ENCODE measurements at places on chromosomes 5 and 9. TPM values are rescaled to one million over a fixed set of nuclear protein-coding genes. Genes with fewer than 3 reads are reported as not detected.

The SLC36A2 gene
- not detected for total RNA-seq

DNA sequence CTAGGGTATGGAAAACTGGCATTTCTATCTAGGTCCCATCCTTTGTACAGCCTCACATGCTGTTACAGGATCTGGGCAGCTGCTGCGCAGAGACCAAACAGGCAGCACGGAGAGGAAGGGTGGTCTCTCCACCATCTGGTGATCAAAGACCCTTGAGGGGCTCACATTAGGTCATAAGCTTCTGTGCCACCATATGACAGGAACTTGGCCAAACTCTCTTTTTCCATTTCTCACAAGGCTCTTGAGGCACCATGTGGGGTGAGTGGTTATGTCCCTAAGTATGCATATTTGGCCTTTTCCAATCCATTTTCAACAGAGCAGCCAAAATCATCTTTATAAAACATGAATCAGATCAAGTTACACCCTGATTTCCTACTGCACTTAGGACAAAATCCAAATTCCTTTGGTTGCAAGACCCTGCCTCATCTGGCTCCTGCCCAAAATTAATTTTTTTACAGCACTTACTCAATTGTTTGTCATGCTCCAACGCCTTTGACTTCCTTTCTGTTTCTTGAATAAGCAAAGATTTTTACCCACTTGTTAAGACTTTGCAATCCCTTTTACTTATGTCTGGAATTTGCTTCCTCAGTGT lies 730.0 kb downstream of the MAT2B start:
- no peak overlapping the region for H3K4me3 ChIP-seq
- H3K4me1 ChIP-seq: no peaks in the 10 kb centered on the region
- H3K27me3 ChIP-seq: no peaks in the 10 kb centered on the region
- no peak overlapping the region for H3K27ac ChIP-seq
- no peak for DNase-seq
- no peaks in the 10 kb centered on the region for H3K36me3 ChIP-seq

The ITK gene
- 1.4 TPM for total RNA-seq

The SV2C gene
- 0.35 TPM for total RNA-seq

The FBXW2 gene
- 53.5 TPM for total RNA-seq

DNA sequence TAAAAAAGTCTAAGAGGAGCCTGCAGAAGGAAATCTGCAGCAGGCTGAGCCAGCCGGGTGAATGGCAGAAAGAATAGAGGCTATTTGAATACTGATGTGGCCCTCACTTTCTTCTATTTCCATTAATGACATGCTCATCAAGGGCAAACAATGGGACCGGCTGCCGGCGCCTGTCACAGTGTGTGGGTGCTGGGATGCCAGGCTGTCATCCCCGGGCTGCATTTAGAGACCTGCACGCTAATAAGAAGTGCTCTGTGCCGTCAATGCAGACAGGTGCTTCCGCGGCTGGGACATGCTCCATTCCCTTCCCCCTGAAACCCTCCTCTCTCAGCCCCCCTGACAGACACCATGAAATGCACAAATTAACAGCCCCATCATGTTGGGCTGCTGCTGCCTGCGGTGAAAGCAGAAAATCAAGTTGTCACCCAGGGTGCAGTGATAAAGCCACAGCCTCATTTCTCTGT lies 217.7 kb upstream of the TBCA start:
- H3K4me1 ChIP-seq: no peaks in the 10 kb centered on the region
- H3K4me3 ChIP-seq: no peak overlapping the region
- no peaks in the 10 kb centered on the region for H3K36me3 ChIP-seq
- no peak for DNase-seq
- no peaks in the 10 kb centered on the region for H3K27me3 ChIP-seq
- H3K27ac ChIP-seq: no peak overlapping the region

DNA sequence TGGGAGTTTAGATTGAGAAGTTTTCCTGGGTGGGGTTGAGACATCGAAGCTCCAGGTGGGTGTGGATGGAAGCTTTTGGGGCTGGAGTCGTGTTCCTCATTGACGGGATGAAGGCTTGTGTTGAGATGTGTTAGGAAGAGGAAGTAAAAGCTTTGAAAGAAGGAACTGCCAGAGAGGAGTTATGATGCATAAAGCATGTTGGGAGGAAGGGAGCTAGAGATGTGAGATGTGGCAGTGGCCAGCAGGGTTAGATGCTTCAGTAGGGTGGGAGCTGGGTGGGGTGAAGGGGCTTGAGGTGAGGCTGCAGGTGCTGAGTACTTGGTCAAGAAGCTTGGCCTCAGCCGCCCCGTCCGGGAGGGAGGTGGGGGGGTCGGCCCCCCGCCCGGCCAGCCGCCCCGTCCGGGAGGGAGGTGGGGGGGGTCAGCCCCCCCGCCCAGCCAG lies 56.7 kb downstream of the HSPA4 start:
- no peaks in the 10 kb centered on the region for H3K27me3 ChIP-seq
- no peak for DNase-seq
- H3K36me3 ChIP-seq: peaks cover 6% of the 10 kb centered on the region
- H3K4me3 ChIP-seq: no peak overlapping the region

The ARL14EPL gene
- not detected for total RNA-seq

The IL4 gene
- not detected for total RNA-seq

DNA sequence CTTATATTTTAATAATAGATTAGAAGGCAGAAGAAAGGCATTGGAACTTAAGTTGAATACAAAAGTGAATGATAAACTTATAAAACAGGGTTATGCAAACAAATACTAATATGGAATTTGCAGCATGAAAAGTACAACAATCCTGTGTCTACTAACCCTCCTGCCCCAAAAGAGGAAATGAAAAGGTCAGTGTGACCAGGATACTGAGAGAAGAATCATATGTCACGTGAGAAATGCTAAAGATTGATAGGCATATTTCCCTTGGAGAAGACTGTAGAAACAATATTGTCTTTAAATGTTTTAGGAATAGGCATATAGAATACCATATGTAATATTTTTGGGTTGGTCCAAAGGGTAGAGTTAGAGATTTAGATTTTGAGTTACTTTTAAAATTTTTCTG lies 3.8 kb downstream of the WDR36 start:
- H3K4me1 ChIP-seq: no peaks in the 10 kb centered on the region
- no peaks in the 10 kb centered on the region for H3K27me3 ChIP-seq
- DNase-seq: no peak
- no peak overlapping the region for H3K27ac ChIP-seq
- H3K36me3 ChIP-seq: no peaks in the 10 kb centered on the region

DNA sequence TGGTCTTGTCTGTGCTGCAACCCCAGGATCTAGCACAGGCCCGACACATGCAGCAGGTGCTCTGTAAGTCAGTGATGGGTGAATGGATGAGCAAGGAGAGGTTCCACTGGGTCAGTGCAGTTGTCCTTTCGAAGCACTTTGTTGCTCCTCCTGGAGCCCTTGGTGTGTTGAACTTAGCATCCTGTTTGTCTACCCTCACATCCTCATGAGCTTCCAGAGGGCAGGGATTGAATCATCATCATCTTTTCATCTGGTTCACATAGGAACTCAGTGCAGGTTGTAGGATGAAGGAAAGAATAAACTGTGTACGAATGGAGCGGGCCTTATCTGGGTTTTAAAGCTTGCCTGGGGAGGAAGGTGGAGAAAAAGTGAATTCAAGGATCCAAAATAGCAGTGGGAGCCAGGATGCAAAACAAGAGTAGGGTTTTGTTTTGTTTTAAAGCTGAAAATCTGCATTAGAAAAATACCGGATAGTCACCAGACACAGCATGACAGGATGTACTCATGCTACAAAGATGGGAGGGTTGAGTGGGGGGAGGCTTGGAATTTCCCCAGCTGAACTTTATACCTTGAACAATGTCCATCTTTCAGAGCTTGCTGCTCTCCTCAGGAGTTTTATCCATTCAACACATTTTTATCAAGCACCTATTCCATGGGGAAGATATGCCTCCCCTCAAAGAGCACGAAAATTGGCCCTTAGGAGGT lies 55.8 kb downstream of the PTTG1 start:
- no peaks in the 10 kb centered on the region for H3K36me3 ChIP-seq
- no peak overlapping the region for H3K27ac ChIP-seq
- no peak for DNase-seq
- no peaks in the 10 kb centered on the region for H3K4me1 ChIP-seq
- H3K4me3 ChIP-seq: no peak overlapping the region

- no peak overlapping the region for H3K27ac ChIP-seq
- no peaks in the 10 kb centered on the region for H3K27me3 ChIP-seq
- H3K36me3 ChIP-seq: no peaks in the 10 kb centered on the region
- DNase-seq: no peak
These were observed 157.9 kb downstream of the ZDHHC21 start for GRCh38 chr9:14535161-14535955.

- no peaks in the 10 kb centered on the region for H3K36me3 ChIP-seq
- DNase-seq: no peak
- H3K27me3 ChIP-seq: no peaks in the 10 kb centered on the region
- no peak overlapping the region for H3K27ac ChIP-seq
- H3K4me1 ChIP-seq: no peaks in the 10 kb centered on the region
- no peak overlapping the region for H3K4me3 ChIP-seq
These were observed 11.3 kb downstream of the CARD19 start for GRCh38 chr9:93107151-93107824.

All from colonic mucosa (tissue), 4 donors.